ENCODE measurements at places on chromosomes 3 and 15.

- DNase-seq: no peak
These were observed 67.1 kb upstream of the SH3GL3 start for GRCh38 chr15:83380059-83380458.

DNA sequence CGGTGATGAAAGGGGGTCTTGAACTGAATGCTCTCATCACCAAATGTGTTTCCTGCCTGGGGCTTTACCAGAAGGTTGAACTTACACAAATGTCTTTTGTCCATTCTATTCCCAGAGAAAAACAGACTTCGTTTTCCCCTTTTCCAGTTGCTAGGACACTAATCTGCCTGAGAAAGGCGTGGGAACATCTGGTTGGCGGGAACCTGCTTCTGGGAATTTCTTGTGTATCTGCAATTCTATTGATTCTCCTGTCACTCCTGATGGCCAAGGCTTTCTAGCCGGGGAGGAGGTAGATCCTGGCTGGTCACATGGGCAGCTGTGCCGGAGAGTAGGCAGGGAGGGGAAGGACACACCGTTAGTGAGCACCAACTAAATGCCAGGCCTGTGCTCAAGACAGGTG lies 31.1 kb upstream of the CCDC174 start:
- DNase-seq: no peak

DNA sequence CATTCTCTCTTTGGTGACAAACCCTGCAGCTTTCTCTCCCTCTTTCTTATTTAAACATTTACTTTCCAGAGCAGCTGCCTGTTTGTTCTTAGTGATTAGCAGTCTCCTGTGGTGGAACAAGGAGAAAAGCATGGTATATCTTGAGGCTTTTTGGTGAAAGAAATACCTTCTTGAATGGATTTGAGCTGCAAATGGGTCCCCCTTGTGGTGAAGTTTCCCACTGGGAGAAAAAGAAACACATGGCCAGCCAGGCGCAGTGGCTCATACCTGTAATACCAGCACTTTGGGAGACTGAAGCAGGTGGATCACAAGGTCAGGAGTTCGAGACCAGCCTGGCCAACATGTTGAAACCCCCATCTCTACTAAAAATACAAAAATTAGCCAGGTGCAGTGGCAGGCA lies 48.3 kb upstream of the ACP3 start:
- no peak for DNase-seq

DNA sequence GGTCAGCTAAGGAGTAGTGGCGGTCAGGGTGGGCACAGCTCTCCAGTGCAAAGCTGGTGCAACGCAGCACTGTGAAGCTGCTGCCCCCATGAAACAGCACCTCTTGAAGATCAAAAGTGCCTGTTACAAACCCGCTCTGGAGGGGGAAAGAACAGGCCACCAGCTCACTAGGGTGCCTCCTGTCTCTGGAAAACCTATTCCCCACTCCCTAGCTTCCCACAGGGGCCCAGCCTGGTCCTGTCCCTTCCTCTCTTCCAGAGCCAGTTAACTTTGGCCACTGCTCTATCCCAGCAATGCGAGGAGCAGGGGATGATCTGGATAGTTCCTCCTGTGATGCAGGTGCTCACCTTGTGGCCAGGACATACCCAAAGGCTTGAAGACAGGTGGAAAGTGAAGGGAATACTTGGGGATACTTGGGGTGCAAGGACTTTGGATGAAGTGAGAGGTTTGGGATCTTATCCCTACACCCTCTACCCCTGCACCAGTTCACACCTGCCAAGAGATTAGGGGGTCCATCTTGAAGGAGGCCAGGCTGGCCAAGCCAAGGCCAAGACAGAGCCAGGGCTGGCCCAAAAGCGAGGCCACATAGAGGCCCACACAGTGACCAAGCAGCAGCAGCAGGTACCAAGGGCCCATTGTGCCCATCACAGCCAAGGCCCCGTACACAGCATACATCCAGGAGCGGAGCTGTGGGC lies 4.2 kb downstream of the HHATL start:
- no peak for DNase-seq

DNA sequence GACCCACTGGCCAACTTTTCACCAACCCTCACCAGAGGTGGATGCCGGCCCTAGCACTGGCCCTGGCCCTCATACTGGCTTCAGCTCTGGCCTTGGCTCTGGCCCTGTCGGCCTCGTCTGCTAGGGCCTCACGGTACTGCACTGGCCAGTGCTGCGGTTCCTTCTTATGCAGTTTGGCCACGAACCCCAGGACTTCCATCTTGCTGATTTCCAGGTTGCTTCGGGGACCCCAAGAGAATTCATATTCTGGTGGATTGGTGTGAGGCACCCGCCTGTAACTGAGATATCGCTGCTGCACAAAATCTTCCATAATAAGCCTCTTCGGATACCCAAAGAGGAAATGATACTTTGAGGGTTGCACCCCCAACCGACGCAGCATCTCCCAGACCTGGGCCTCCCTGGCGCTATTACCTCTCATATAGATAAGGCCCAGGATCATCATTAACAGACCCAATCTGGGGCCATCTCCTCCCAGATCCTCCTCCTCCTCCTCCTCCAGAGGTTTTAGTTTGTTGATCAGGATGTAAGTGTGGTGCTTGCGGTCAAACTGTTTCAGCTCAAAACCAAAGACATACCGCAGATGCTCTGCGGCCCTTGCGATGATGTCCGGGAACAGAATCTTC lies 883 bp downstream of the MAGEF1 start:
- peak; percentile 20 for DNase-seq

DNA sequence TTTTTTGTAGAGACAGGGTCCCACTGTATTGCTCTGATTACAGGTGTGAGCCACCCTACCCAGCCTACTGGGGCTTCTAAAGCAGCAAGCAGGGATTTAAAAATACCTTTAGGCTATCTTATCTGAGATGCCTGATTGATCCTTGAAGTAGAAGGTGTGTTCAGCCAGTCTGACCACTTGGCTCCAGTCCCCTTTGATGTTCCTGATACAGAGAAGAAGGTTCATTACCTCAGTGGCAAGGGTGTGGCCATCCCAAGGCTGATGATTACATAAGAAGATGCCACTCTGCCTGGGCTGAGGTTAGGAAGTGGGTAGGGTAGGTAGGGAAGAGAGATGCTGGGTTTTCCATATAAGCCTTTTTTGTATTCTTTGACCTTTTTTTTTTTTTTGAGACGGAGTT lies 11.2 kb upstream of the DCAF1 start:
- DNase-seq: no peak

DNA sequence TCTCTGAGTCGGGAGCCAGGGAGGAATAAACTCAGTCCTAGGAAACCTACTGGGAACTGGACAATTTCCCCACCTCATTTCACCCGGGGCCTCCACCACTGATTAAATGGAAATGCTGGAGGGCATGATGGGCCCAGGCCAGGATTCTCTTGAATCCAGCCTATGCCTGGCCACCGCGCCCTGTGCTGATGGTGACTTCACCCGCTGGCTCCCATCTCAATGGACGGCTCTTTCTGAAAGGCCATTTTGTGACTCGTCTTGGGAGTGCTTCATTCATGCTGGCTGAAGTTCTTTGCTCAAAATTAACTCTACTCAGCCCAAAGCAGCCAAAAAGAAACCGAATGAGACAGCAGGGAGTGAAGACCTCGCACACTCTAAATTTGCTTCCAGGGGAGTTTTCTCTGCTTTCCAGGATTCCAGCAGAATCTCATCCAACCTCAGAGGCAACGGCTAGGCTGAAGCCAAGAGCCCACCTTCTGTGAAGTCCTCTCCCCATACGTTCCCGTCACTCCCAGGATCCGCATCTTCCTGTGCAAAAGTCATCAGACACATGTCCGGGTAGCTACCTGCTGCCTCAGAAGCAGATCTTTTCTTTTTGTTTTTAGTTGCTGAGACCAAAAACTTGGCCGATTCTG lies 266.0 kb upstream of the ICE2 start:
- no peak for DNase-seq

- no peak for DNase-seq
These were observed 153.7 kb upstream of the GAP43 start for GRCh38 chr3:115469649-115470048.

DNA sequence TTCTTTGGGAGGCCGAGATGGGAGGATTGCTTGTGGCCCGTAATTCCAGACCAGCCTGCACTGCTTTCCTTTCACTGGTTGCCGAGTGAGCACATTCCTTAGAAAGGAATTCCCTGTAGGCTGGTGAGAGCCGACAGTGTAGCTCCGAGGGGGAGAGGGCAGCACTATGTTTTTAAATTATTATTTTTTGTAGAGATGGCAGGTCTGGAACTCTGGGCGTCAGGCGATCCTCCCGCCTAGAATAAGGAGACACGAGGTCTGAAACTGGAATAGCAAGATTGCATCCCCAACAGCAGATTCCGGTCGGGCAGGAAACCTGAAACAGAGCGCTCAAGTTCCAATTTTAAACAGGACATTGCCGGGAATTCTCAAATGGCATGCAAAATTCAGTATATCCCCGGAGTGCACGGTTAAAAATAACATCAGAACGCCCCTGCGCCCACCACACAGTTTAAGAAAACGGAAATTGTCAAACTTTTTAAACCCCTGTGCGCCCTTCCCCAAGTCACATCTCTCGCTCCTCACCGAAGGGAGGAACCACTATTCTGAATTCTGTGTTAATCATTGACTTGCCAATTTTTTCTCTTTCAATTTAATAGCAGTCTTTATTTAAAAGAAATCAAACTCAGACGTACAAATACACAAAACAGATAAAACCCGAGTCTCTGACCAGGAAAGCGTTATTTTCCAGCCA lies 643 bp upstream of the RNU5B-1 start:
- DNase-seq: no peak

- DNase-seq: no peak
These were observed 193.7 kb downstream of the OTOL1 start for GRCh38 chr3:161690299-161690620.

All from stimulated activated CD4-positive, alpha-beta T cell treated with anti-CD3 and anti-CD28 coated beads, Interleukin-1b, Interleukin-23, amount 100 ng/mL, for 48 hours (primary cell).